Mesothelial cell of epicardium (in vitro differentiated cells): ENCODE measurements at places on chromosomes 4 and X.
A peak's percentile ranks its signal among the peaks of the same experiment; 100 is the strongest.

DNA sequence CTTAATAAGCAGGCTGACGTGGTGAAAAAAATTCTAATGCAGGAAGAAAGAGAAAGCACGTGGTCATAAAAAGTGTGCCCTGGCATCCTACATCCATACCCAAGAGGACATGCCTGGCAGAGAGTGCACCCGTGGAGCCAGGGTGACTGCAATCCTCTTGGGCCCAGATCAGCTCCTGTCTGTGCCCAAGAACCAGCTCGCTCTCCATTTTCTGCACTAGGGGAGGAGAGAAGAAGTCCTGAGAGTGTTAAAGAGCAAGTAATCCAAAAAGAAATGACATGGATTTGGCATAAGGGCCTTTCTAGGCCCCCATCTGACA is 483.1 kb downstream of the BCOR start:
- DNase-seq, result no peak

GRCh38 chr4:170423137-170423536 is 333.4 kb upstream of the AADAT start:
- DNase-seq, result no peak

DNA sequence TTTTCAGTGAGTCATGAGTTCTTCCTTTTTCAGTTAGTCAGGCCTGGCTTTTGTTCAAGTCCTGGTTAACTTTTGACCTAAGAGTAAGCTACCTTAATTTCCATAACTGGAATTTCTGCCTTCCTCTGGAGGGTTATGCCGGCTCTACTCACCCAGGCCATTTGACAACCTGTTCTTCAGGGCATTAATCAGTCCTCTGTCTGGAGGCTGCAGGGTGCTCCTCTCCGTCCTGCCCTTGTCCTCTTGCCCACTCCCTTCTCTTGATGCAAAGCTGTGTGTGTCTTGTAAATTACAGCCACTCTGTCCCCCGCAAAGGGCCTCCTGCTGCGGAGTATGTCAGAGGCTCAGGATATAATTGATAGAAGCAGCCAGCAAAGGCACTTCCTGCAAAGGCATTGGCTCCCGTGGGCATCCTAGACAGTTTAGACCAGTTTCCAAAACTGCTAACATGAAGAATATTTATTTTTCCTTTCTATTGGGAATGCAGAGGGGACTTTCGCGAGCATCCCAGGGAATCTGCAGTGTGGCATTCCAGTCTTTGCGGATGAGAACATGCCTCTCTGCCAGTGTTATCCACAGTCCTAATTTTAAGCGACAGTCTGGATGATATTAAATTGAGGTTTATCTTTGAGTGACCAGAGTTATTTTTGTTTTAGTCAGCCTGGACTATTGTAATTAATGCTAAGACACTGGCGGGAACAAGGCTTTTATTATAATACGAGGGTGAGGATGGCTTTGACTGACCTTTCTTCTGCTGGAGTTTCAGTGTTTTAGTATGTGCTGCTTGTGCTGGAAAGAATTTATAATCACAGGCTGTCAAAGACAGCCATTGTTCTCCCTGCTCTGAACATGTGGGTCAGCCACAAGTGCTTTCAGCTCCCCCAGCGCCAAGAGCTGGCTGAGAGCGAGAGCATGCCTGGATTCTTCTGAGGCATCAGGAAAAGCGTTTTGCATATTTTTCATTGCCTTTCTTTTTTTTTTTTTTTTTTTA is 74.2 kb downstream of the LIMCH1 start:
- peak; percentile 55 for DNase-seq

GRCh38 chr4:7987148-7987989 is 47.7 kb upstream of the AFAP1 start:
- DNase-seq, result peak; percentile 75

- DNase-seq, result no peak
Measured at GRCh38 chr4:657834-658667, 16.0 kb downstream of the ATP5ME start.

DNA sequence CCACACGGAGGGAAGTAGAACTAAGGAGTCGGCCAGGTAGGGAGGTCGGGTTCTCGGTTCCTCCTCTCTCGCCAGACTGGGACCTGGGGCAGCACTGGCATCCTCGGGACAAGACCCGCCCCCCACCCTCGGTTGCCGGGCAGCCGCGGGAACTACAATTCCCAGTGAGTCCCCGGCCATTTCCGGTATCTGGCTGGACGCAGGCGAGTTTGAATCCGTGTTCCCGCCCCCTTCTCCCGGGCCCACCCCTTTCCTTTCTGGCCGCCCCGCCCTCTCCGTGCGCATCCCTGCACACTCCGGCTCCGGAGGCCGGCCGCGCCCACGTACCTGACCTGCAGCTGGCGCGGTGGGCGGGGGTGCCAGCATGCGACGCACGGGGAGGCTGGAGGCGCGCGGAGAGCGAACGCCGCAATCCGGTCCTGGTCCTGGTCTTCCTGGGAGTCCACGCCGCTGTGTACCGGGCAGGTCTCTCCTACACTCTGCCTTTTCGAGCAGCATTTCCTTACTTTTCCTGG is 10.2 kb upstream of the DLG3 start:
- DNase-seq, result peak; percentile 68

- no peak for DNase-seq
Measured at GRCh38 chr4:55866973-55867574, 13.6 kb downstream of the EXOC1 start.
